Dermis blood vessel endothelial cell (primary cell): ENCODE measurements at places on chromosomes 5 and 9. TPM values are rescaled to one million over a fixed set of nuclear protein-coding genes. Genes with fewer than 3 reads are reported as not detected.

Gene MSX2
- 0.05 and 0.17 TPM in 2 replicates for total RNA-seq

Gene ERP44
- 9.4 and 16.4 TPM in 2 replicates for total RNA-seq

Gene CNTFR
- total RNA-seq, result not detected in 2 replicates

Gene DRD1
- not detected in 2 replicates for total RNA-seq

Gene ENTPD8
- total RNA-seq, result 0.23 and 0.34 TPM in 2 replicates

Gene RNF130
- total RNA-seq, result 61.6 and 69.4 TPM in 2 replicates

Gene HMGCR
- 80.8 and 126 TPM in 2 replicates for total RNA-seq

GRCh38 chr5:107486489-107486888 is 184.2 kb downstream of the EFNA5 start:
- DNase-seq, result no peak

- DNase-seq, result no peak
Observed at GRCh38 chr9:131980267-131981016, 99.2 kb downstream of the MED27 start.

GRCh38 chr5:25029004-25029403 is 384.2 kb upstream of the CDH10 start:
- no peak for DNase-seq

DNA sequence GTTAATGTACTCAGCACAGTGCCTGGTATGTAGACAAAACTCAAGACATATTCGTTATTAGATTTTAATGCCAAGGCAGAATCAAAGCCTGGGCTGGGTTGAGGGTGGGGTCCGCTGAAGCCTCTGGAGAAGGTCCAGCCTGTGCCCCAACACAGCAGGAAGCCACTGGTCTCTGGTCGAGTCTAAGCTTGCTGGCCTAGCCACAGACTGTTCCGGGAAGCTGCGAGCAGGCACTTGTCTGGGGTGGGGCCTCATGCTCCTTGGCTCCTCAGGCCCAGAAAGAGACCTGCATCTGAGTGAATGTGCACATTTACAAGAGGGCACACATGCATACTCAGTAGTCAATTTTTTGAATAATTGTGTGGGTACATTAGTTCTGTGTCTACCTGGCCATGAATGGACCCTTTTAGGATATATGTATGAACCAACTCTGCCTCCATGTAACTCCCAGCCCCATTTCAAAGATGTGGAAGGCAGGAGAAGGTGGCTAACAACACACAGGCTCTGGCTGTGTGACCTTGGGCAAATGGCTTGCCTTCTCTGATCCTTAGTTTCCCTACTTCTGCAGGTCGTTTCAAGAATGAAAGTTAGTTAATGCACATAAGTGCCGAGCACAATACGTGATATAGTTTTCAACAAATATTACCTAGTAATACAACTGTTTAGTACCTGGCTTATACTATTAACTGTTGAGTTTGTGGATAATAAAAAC is 18.3 kb downstream of the FAT2 start:
- DNase-seq, result no peak

DNA sequence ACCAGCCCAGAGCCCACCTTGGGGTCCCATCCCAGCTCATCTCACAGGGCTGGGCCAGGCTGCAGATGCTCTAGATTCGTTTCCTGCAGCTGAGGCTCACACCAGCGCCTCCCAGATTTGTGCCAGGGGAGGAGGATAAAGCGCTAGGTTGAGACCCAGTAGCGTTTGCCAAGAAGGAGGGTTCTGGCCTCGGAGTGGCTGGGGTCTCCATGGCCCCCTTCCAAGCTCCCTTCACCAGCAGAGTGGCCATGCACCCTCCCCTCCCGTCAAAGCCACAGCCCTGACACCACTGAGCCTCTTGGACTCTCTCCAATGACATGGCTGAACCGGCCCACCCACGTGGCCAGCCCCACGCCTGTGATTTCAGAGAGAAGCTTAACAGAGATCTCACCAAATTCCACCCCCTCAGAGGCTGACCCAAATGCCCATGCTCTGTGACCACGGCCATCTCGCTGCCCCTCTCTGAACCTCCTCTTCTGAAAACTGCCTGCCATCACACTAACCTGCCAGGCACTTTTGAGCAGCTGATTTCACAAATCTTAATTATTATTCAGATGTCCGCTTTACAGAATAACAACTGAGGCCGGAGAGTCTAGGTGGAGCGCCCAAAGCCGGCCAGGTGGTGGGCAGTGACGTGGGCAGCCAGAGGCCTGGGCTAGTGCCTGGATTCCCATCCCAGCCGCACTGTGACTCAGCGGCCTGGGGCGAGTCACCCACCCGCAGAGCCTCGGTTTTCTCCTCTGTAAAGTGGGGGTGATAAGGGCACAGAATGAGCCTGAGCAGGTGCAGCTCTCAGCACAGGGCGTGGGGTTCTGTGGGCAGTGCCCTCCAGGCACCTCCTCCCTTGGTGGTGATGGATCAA is 155.7 kb downstream of the C9orf50 start:
- DNase-seq, result no peak

- DNase-seq, result no peak
Observed at GRCh38 chr5:42516282-42517042, 93.2 kb downstream of the GHR start.

DNA sequence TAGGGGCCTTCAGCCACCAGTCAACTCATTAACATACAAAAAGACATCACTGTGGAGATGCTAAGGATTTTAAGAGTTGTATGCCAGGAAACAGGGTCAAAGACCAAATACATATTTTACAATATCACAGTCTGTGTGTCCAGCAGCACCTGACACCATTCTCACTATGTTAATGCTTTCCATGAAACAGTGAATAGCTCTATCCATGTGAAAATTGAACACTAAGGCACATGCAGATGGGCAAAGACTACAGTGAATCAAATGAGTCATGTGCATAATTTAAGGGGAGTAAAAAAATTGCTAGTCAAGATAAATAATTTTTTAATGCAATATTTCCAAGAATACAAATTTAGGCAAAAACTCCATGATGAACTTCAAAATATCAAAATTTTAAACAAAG is 7.6 kb upstream of the SPATA31E1 start:
- no peak for DNase-seq

DNA sequence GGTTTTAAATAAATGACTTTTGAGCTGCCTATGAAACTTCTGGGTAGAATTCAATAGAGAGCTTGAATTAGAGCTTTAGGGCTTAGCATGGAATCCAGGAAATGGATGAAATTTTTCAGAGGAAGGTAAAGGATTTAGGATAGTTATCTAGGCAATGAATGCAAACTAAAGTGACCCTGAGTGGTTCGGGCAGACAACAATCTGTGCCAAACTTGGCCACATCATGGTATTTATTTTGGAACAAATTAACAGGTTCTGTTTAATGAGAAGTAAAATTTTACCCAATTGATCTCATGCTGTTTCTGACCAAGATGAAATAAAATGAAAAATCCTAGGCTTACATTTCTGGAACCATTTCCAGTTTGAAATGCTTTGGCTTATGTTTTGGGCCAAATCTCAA is 934.4 kb downstream of the MAT2B start:
- no peak for DNase-seq

DNA sequence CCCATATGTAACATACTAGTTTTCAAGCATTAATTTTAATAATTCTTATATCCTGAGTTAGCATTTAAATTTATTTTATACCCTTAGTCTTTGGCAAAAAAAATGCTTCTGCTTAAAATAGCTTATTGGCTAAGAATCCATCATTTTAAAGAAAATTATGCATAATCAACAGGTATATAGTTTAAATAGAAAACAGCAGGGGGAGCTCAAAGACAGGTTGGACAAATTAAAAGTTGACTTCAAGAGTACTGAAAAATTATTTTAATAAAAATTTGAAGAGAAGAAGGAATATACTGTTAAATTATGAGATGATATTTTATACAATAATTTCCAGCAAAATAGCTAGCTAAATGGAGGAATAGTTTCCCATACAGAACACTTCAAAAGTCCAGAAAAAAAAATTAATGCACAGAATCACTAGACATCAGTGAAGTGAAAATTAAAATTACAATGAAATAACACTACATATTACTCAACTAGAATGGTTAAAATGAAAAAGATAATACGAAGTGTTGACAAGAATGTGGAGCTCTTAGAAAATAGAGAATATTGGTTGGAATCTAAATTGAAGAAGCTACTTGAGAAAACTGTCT is 387.1 kb downstream of the PDE4D start:
- peak; percentile 68 for DNase-seq

GRCh38 chr5:65355301-65355700 is 126.4 kb downstream of the ADAMTS6 start:
- DNase-seq, result no peak

DNA sequence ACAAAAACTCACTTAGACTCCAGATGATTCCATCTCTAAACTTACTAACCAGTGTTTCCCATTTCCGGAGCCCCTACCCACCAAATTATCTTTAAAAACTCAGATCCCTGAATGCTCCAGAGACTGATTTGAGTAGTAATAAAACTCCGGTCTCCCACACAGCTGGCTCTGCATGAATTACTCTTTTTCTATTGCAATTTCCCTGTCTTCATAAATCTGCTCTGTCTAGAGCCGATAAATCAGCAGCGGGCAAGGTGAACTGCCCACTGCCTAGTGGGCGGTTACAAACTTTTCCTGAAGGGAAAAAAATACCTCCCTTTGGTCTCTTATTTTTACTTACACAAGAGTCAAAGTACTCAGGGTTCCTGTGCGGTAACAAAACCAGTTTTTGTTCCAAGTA is 624.4 kb upstream of the RORB start:
- no peak for DNase-seq
